CD4-positive, alpha-beta T cell (primary cell): ENCODE measurements at places on chromosomes 1 and 21. TPM values are rescaled to one million over a fixed set of nuclear protein-coding genes. Genes with fewer than 3 reads are reported as not detected.

DNA sequence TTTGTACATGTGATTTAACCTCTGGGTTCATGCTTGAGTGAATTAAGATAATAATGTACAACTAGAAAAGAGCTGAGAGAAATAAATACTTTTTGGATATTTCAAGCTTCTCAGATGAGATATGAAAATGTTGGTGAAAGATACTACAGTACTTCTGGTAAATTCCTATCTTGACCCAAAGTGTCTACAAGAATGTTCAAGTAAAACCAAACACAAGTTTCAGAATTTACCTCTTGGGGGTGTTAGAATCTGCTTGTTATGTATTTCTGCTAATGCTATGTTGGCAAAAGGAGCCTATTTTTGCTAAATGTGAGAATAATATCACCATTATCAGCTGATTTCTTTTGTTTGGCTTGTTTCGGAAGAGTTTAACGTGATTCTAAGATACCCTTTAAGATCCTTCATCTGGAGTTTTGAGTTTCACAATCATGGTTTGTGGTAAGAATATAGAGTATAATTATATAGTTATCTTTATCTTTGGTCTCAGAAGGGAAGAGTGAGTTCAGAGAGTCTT lies 388.5 kb downstream of the LMO4 start:
- H3K4me3 ChIP-seq: no peak overlapping the region
- H3K36me3 ChIP-seq: no peaks in the 10 kb centered on the region
- H3K27ac ChIP-seq: no peak overlapping the region
- no peaks in the 10 kb centered on the region for H3K27me3 ChIP-seq
- no peaks in the 10 kb centered on the region for H3K4me1 ChIP-seq

DNA sequence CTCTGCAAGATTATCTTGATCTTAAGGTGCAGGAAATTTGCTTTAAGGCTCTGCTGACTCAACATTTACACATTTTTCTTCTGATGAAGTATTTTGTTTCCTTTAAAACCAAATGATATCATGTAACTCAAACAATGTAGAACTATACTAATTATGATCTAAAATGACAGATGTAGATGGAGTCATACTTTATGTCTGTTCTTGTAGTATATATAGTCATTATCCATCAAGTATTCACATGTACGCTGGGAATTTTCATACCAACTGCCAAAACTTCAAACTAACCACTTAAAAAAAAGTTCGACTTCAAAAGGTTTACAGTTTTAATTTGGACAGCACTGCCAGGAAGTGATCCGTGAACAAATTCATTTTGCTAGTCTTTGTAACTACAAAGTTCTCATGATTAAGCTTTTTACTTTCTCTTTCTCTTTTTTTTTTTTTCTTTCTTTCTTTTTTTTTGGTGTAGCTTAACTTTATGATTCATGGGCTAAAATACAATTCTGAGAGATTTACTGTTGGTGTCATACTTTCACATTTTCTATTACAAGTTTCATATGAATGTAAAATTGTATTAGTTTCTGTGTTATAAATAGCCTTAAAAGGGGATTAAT lies 509.0 kb upstream of the CXADR start:
- no peaks in the 10 kb centered on the region for H3K36me3 ChIP-seq
- H3K27ac ChIP-seq: no peak overlapping the region
- no peaks in the 10 kb centered on the region for H3K4me1 ChIP-seq
- no peaks in the 10 kb centered on the region for H3K27me3 ChIP-seq
- no peak for DNase-seq

GRCh38 chr1:167795810-167796740 lies 74.3 kb downstream of the MPZL1 start:
- no peak for DNase-seq
- no peaks in the 10 kb centered on the region for H3K27me3 ChIP-seq
- H3K4me1 ChIP-seq: no peaks in the 10 kb centered on the region
- H3K27ac ChIP-seq: no peak overlapping the region
- H3K36me3 ChIP-seq: no peaks in the 10 kb centered on the region
- no peak overlapping the region for H3K4me3 ChIP-seq

GRCh38 chr1:224726441-224727182 lies 110.5 kb downstream of the CNIH3 start:
- no peak overlapping the region for H3K4me3 ChIP-seq
- peaks cover under 1% of the 10 kb centered on the region for H3K27me3 ChIP-seq
- H3K36me3 ChIP-seq: no peaks in the 10 kb centered on the region

GRCh38 chr1:27862671-27863537 lies 9.4 kb upstream of the THEMIS2 start:
- peak overlapping the region; percentile 2 for H3K27ac ChIP-seq
- H3K36me3 ChIP-seq: no peaks in the 10 kb centered on the region
- no peaks in the 10 kb centered on the region for H3K27me3 ChIP-seq
- peaks cover 52% of the 10 kb centered on the region for H3K4me1 ChIP-seq
- no peak for DNase-seq

The TAS1R1 gene
- not detected for total RNA-seq

The PADI2 gene
- total RNA-seq: 0.30 TPM

The WNT3A gene
- 0.08 TPM for total RNA-seq
